Activated CD4-positive, alpha-beta T cell treated with anti-CD3 and anti-CD28 coated beads, Interleukin-2, amount 10 ng/mL, durations not matched to agents 24 days and 14 days (primary cell): ENCODE measurements at places on chromosomes 3 and 15. TPM values are rescaled to one million over a fixed set of nuclear protein-coding genes. Genes with fewer than 3 reads are reported as not detected.

SLC9C1 gene
- not detected in 2 replicates for total RNA-seq

DBR1 gene
- total RNA-seq = 27.3 and 28.3 TPM in 2 replicates

PATL2 gene
- total RNA-seq = 10.9 and 13.5 TPM in 2 replicates

UBAP1L gene
- total RNA-seq = 6.3 and 6.6 TPM in 2 replicates

SRGAP3 gene
- 0.40 and 0.45 TPM in 2 replicates for total RNA-seq

CEMIP gene
- total RNA-seq = not detected in 2 replicates

DNA sequence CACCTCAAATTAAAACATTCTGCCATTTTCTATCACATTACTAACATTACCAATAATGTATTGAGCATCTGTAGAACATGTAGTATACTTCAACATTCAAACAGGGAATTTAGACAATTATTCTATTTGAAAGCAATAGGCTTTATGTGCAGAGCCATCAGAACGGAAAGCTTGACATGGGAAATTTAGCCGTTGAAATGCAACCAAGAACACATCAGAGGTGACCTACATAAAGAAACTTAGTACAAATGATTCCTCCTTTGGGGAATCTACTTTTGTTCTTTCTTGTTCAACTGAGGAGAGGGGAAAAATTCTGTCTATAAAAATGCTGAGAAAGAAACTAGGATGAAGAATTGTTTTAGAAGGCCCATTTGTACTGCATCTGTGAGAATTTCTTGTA is 38.6 kb upstream of the RBMS3 start:
- DNase-seq = no peak
- no peaks in the 10 kb centered on the region for H3K4me1 ChIP-seq
- no peaks in the 10 kb centered on the region for H3K36me3 ChIP-seq
- no peak overlapping the region for H3K27ac ChIP-seq
- H3K27me3 ChIP-seq = no peaks in the 10 kb centered on the region
- H3K4me3 ChIP-seq = no peak overlapping the region

DNA sequence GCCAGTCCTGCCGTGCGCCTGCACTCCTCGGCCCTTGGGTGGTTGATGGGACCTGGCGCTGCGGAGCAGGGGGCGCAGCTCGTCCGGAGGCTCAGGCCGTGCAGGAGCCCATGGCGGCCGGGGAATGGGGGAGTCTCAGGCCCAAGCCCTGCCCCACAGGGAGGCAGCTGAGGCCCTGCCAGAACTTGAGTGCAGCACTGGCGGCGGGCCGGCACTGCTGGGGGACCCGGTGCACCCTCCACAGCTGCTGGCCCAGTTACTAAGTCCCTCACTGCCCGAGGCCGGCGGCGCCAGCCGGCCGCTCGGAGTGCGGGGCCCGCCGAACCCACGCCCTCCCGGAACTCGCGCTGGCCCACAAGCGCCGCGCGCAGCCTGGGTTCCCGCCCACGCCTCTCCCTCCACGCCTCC is 190.9 kb upstream of the MME start:
- DNase-seq = no peak
- no peaks in the 10 kb centered on the region for H3K27me3 ChIP-seq
- no peak overlapping the region for H3K4me3 ChIP-seq
- no peak overlapping the region for H3K27ac ChIP-seq

GRCh38 chr15:33157371-33158037 is 37.0 kb downstream of the FMN1 start:
- no peak overlapping the region for H3K27ac ChIP-seq
- DNase-seq = no peak
- peaks cover 17% of the 10 kb centered on the region for H3K27me3 ChIP-seq

DNA sequence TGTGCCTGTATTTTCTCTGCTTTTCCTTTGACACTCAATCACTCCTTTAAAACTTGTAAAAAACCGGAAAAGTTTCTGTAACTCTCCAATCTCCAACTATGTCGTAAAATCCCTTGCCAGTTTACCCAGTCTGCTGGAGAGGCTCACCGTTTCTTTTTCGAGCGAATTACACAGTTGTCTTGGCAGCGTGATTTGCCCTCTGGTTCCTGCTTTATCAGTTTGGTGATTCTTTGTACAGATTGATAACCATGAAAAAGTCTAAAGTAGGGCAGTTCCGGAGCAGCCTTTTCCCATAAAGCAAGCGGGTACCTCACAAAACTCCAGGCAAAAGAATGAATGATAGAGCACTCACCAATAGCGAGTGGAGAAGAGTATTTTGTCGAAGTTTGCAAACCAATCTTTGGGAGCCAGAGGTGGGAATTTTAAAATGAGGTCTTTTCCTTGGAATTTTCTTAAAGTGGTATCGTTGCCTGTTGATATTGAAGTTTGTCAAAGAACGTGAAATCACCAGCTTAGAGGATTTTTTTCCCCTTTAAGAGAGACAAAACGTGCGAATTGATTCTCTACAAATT is at the start of gene TTC23:
Gene TTC23 (minus strand): TSS at position 312 of the 572 bp plus-strand sequence. CDS start 20,869 bp downstream, outside the sequence.
- peak; percentile 61 for DNase-seq
- H3K4me1 ChIP-seq = peaks cover 26% of the 10 kb centered on the region
- peak within 1 kb of the TSS; percentile 94 for H3K4me3 ChIP-seq
- H3K27me3 ChIP-seq = no peaks in the 10 kb centered on the region

- no peak overlapping the region for H3K4me3 ChIP-seq
Observed at GRCh38 chr15:78307976-78308375, 8.6 kb upstream of the SKIC8 start.

- H3K36me3 ChIP-seq = peaks cover 30% of the 10 kb centered on the region
- no peak for DNase-seq
- peaks cover 16% of the 10 kb centered on the region for H3K4me1 ChIP-seq
- no peak overlapping the region for H3K27ac ChIP-seq
- H3K4me3 ChIP-seq = no peak overlapping the region
Observed at GRCh38 chr15:75352186-75353080, 5.6 kb downstream of the NEIL1 start.

DNA sequence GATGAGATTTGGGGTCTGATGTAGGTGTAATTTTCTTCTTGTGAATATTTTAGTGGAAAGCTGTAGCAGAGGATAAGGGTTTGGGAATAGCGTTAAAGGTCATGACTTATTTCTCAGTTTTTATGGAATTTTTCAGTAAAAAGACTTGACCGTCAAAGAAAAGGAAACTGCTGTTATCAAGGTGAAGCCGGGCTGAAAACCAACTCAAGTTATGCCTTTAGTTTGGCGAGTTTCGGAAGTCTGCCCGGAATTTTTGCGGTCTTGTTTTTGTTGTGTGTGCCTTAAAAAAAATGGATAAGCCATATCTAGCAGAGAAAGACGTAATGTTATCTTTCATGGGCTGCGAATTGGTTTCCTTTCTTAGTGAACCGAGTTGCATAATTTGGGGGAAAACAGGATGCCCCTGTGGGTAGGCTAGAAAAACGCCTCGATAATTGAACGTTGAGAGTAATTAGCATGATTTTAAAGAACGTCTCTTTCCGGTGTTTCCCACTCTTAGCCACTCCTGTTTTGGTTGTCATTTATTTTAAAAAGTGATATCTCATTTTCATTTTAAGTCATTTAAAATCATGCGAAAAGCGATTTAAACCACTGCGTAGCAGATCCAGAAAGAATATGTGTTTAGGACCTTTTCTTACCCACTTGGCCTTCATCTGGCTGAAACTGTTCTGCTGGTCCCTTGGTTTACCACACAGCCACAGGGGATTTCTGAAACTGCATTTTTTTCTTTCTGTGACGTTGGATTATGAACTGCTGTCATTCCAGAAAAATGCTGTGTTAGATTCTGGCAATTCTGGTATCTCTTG is 1.1 kb downstream of the NFKBIZ start:
- peak overlapping the region; percentile 100 for H3K27ac ChIP-seq
- peaks cover 58% of the 10 kb centered on the region for H3K4me1 ChIP-seq
- H3K27me3 ChIP-seq = no peaks in the 10 kb centered on the region
- H3K4me3 ChIP-seq = peak overlapping the region; percentile 97
- peaks cover 65% of the 10 kb centered on the region for H3K36me3 ChIP-seq

DNA sequence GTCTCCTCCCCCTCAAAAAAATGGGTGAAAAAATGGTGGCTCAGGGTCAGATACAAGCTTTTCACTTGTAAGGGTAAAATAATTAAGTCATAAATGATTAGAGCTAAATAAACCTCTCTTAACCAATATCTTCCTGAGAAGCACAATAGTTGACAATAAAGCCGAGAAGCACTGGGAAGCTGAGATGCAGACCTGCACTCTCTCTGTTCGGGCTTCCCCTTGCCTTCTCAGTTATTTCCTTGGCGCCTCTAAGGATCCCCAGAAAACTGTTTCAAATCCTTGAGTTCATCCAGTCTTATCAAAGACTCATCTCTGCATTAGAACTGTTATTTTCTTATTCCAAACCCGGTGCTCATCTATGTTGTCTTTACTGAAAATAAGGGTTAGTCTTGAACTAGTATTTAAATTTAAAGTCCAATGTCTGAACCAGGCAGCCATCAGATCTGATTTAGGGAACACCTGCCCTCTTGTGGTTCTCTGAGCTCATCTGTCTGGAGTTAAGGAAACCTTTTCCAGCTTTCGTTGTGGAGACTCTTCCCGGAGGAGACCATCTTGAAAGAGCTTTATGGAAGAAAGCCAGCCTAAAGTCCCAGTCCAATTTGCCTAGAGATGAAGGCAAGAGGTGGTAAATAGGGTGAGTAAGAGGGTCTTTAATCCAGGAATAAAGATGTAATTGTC is 256.4 kb upstream of the MCTP2 start:
- no peak overlapping the region for H3K27ac ChIP-seq
- H3K36me3 ChIP-seq = no peaks in the 10 kb centered on the region
- H3K27me3 ChIP-seq = peaks cover 4% of the 10 kb centered on the region
- H3K4me1 ChIP-seq = no peaks in the 10 kb centered on the region
- H3K4me3 ChIP-seq = no peak overlapping the region
- DNase-seq = peak; percentile 40

GRCh38 chr3:101732240-101732641 is 7.8 kb downstream of the CEP97 start:
- H3K4me1 ChIP-seq = no peaks in the 10 kb centered on the region
- H3K36me3 ChIP-seq = peaks cover 75% of the 10 kb centered on the region
- no peak overlapping the region for H3K27ac ChIP-seq
- DNase-seq = no peak
- H3K27me3 ChIP-seq = no peaks in the 10 kb centered on the region

DNA sequence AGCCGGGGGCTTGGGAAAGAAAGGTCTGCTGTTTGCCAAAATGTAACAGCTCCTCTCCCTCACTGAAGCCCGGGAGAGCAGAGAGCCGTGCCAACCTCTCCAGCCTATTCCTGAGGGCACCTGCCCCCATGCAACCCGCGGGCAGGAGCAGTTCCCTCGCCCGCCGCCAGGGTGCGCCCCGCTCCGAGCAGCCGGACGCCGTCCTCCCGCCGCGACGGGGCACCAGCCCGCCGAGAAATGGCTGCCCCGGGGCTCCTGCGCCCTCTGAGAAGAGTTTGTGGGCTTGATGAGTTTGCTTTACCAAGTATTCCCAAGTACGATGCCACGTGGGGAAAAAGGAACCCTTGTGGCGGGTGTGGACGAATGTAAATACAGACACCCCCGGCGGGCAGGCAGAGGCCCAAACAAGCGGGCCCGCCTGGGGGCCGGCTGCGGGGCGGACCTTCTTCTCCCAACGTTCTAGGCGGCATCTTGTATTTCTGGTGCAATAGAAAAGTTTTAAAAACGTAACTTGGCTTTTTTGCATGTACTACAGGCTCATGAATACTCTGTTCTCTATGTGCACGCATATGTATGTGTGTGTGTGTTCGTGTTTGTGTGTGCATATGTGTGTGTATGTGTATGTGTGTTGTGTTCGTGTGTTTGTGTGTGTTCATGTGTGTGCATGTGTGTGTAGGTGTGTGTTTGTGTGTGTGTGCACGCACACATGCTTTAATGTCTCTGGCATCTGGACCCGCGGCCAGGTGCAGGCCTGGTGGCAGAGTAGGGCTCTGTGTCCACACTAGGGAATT is 162.9 kb downstream of the CHSY1 start:
- H3K27me3 ChIP-seq = peaks cover under 1% of the 10 kb centered on the region
- H3K27ac ChIP-seq = no peak overlapping the region
- no peaks in the 10 kb centered on the region for H3K36me3 ChIP-seq
- H3K4me1 ChIP-seq = peaks cover 9% of the 10 kb centered on the region
- peak; percentile 95 for DNase-seq
- H3K4me3 ChIP-seq = no peak overlapping the region

DNA sequence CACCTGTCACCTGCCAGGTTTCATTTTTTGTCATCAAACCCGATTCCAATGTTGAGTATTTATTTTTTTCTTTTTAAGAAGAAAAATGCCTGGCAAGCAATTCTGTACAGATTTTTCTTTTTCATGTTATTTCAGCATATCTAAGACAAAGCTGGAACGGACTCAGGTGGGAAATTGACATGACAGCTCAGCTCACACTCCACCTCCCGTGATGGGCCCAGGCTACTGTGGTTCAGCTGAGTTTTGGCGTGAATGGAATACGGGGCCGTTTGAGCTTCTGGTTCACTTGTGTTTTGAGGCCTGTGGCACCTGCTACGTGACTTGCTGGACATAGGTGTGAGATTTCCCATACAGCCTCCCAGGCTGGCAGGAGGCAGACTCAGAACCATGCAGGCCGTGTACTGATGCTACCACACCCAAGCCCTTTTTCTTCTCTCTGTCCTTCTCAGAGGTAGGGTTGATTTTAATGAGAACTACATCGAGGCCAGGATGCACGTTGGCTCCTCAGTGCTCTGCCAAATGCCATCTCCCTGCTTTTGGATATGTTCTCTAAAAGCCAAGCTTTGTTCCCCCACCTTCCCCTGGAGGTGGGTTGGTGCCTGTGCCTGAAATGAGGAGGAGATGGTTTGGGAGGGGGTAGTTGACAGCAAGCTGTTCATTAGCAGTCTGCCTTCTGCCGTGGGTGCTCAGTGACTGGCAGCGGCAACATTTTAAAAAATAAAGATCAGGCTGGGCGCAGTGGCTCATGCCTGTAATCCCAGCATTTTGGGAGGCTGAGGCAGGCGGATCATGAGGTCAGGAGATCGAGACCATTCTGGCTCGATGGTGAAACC is 48.7 kb downstream of the TRAK1 start:
- no peaks in the 10 kb centered on the region for H3K27me3 ChIP-seq
- peaks cover 1% of the 10 kb centered on the region for H3K36me3 ChIP-seq
- H3K4me3 ChIP-seq = no peak overlapping the region

GRCh38 chr3:107990926-107991325 is 99.9 kb downstream of the CD47 start:
- peaks cover 7% of the 10 kb centered on the region for H3K4me1 ChIP-seq
- no peaks in the 10 kb centered on the region for H3K36me3 ChIP-seq
- peaks cover 5% of the 10 kb centered on the region for H3K27me3 ChIP-seq
- H3K27ac ChIP-seq = no peak overlapping the region
- H3K4me3 ChIP-seq = no peak overlapping the region
- DNase-seq = no peak

DNA sequence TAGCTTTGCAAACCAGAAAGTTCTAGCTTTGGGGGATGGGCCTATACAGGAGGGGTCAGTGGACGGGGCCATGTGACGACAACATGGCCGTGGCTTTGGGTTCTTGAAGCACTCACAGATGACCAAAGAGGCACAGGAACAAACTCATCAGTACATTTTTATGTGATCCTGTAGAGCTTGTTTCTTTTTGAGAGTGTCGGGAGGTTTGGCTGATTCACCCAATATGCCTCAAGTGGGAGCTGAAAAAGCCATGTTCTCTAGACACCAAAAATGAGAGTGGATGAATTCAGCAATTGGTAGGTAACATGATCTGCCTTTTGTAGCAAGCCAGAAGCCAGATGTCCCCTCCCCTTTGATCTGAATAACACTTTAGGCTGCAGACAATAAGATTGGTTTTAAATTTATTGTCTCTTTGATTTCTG is 30.1 kb downstream of the GREM1 start:
- no peak overlapping the region for H3K27ac ChIP-seq
- no peak overlapping the region for H3K4me3 ChIP-seq
